ENCODE measurements at places on chromosomes 6 and 20. TPM values are rescaled to one million over a fixed set of nuclear protein-coding genes. Genes with fewer than 3 reads are reported as not detected.

The DAAM2 gene
- total RNA-seq, result 132 TPM

The RTF2 gene
- 90.2 TPM for total RNA-seq

The AGER gene
- 8.9 TPM for total RNA-seq

The PRPH2 gene
- 1.8 TPM for total RNA-seq

DNA sequence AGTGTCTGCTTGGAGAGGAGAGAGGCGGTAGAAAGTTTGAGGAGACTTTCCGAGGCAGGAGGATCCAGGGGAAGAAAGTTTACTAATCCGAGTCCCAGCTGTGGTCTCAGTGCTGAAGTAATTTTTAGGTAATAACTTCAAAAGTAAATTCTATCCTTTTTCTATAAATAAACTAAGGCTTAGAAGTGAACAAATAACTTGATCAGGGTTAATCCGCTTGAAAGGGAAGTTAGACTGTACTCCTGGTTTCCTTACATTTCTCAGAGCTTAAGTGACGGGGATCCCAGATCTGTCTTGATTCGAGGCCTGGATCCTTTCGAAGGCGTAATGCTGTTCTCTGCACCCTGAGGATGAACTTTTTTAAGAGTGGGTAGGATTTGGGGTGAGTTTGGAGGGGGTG, 2.6 kb downstream of the STK35 start:
- no peak for DNase-seq

- no peak for DNase-seq
Measured at GRCh38 chr6:35654883-35655282, 33.8 kb downstream of the FKBP5 start.

- DNase-seq, result no peak
Measured at GRCh38 chr6:169858293-169858934, 107.0 kb downstream of the ERMARD start.

GRCh38 chr20:53708129-53708968, 114.7 kb upstream of the ZNF217 start:
- no peak for DNase-seq

All from dorsolateral prefrontal cortex (tissue), 122 donors.